ENCODE measurements at places on chromosomes 4 and X.

- peak; percentile 87 for DNase-seq
Measured at GRCh38 chr4:168803732-168804131, 206.3 kb downstream of the CBR4 start.

DNA sequence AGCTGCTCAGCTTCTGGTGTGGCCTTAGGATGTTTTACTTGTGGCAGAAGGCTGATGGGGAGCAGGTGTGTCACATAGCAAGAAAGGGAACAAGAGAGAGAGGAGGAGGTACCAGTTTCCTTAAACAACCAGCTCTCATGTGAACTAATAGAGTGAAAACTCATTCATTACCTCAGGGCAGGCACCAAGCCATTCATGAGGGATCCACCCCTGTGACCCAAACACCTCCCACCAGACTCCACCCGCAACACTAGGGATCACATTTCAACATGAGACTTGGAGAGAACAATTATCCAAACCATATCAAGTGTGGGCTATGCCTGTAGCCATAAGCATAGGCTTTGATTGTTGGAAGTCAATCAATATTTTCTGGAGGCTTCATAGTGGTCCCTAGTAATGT is 56.0 kb downstream of the GSX2 start:
- DNase-seq: no peak

DNA sequence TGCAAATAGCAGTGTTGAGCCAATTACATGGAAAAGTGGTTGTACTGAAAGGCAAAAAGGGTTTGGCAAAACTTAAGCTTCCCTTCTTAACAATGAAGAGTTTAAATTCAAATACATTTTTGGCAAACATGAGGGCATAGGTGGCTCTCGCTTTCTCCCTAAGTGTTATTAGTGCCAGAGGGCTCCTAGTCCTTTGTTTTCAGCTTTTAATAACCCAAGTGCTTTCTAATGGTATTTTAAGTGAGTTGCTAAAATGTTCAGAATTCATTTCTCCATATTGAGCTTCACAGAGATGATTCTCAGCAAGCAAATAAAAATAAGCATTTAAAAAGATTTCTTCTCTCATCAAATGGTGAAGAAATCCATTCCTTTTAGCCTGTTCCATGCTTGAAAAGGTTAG is 123.7 kb downstream of the HS6ST2 start:
- no peak for DNase-seq

DNA sequence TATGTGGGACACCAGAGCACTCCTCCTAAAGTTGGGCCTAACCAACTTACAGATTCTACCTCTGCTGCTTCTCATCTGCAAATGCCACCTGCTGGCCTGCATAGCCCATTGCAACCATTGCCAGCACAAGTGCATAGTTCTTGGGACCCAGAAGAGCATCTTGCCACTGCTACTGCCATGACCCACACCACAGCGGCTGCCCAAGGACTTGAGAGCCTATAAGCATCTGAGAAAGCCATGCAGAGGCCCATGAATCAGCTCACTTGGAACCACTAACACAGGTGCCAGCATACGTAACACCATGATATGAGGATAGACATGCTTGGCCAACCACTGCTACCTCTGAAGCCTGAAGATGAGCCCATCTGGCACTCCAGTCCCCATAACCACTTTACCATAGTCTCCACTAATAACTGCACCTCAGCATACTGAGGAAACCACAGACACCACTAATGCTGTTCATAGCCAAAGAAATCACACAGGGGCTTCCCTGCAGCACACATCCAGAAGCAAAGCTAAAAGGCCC is 258.1 kb upstream of the AGTR2 start:
- DNase-seq: no peak

GRCh38 chr4:115234405-115235093 is 121.1 kb upstream of the NDST4 start:
- DNase-seq: peak; percentile 12

GRCh38 chr4:30979402-30979801 is 259.2 kb downstream of the PCDH7 start:
- no peak for DNase-seq

- DNase-seq: no peak
Measured at GRCh38 chr4:152709675-152710438, 30.1 kb upstream of the TMEM154 start.

GRCh38 chr4:57426779-57427395 is 316.7 kb upstream of the IGFBP7 start:
- DNase-seq: peak; percentile 82

GRCh38 chr4:5371415-5372190 is 320.3 kb downstream of the STK32B start:
- DNase-seq: no peak

GRCh38 chr4:105637408-105638176 is 70.9 kb downstream of the INTS12 start:
- DNase-seq: peak; percentile 60

GRCh38 chr4:189504220-189504619 is 436.5 kb upstream of the FRG1 start:
- DNase-seq: no peak

- DNase-seq: no peak
Measured at GRCh38 chr4:99855678-99856077, 38.5 kb downstream of the LAMTOR3 start.

GRCh38 chrX:74521961-74522751 is 92.3 kb downstream of the RLIM start:
- peak; percentile 30 for DNase-seq

- DNase-seq: peak; percentile 62
Measured at GRCh38 chrX:15930585-15930984, 76.0 kb upstream of the AP1S2 start.

GRCh38 chr4:166498546-166498945 is 625.5 kb downstream of the TLL1 start:
- no peak for DNase-seq

GRCh38 chr4:140312100-140312499 is 61.3 kb upstream of the SCOC start:
- no peak for DNase-seq

GRCh38 chr4:81256059-81256970 is 41.3 kb upstream of the PRKG2 start:
- DNase-seq: no peak

- DNase-seq: no peak
Measured at GRCh38 chr4:30939069-30939468, 218.9 kb downstream of the PCDH7 start.

- no peak for DNase-seq
Measured at GRCh38 chr4:2702770-2703169, 53.4 kb downstream of the TNIP2 start.

- DNase-seq: no peak
Measured at GRCh38 chr4:82248903-82249632, 124.7 kb downstream of the HNRNPD start.

DNA sequence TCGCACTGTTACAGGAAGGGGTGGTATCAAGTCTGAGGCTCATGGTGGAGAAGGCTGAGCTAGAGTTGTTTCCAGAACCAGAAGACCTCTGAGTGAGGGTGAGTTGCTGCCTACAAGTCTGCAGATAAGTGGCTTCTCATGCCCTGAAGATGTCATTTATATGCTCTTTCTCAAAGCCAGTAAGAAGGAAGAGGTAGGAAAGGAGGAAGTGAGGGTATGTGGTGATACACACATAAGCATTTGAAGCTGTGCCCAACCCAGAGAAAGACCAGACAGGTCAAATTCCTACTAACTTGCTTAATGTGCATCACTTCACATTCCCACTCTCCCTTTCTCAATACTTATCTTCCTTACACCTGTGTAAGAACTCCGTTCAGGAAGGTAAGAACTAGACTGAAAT is at the start of gene PPBP:
Gene PPBP, minus strand, starts transcription at position 130 of the 400 bp plus-strand sequence. Its CDS starts 87 bp downstream, at position 43.
- no peak for DNase-seq

- no peak for DNase-seq
Measured at GRCh38 chr4:122643257-122643656, 22.4 kb upstream of the IL21 start.

GRCh38 chr4:84493092-84493850 is 5.8 kb downstream of the NKX6-1 start:
- peak; percentile 37 for DNase-seq

GRCh38 chrX:85561231-85561630 is 181.8 kb upstream of the POF1B start:
- no peak for DNase-seq

DNA sequence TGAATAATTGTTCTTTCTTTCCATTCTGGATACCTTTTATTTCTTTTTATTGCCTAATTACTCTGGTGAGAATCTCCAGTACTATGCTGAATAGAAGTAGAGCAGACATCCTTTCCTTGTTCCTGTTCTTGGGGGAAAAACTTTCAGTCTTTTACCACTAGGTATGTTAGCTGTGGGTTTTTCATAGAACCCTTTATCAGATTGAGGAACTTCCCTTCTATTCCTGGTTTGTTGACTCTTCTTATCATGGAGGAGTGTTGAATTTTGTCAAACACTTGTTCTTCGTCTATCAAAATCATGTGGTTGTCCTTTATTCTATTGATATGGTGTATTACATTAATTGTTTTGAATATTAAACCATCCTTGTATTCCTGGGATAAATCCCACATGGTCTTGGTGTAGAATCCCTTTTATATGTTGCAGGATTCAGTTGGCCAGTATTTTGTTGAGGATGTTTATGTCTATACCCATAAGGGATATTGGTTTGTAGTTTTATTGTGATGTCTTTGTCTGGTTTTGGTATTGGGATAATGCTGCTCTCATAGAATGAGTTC is 23.6 kb downstream of the SH3BP2 start:
- no peak for DNase-seq

GRCh38 chr4:24978291-24979075 is 52.3 kb downstream of the LGI2 start:
- no peak for DNase-seq

- DNase-seq: no peak
Measured at GRCh38 chr4:61923179-61923578, 723.1 kb downstream of the ADGRL3 start.

DNA sequence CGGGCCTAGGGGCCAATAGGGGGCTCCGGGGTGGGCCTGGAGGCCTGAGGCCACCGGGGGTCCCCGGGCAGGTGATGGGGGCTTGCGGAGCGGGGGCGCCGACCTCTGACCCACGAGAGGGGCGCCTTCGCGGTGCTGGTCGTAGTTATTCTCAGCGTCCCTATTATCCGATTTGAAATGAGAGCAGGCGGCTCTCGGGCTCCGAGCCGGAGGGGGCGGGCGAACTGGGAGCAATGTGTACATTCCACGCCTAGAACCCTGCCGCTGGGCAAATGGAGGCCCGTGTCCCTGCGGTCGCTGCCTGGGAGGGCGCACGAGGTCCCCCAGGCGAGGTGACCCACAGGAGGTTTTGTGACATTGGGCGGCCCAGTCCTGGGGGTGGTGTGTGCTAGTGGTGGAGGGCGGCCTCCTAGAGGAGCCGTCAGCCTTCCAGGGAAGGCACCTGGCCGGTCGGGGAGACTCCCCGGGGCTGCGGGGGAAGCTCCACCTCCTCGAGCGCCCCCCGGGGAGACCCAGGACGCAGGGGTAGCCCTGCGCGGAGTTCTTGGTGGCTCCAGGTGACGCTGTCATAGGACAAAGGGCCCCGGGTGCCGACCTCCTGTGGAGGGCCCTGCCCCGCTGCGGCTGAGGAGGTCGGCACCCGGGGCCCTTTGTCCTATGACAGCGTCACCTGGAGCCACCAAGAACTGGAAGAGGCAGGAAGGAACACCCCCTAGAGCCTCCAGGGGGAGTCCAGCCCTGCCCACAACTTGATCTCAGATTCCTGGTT is 102.6 kb upstream of the PRKX start:
- peak; percentile 42 for DNase-seq

DNA sequence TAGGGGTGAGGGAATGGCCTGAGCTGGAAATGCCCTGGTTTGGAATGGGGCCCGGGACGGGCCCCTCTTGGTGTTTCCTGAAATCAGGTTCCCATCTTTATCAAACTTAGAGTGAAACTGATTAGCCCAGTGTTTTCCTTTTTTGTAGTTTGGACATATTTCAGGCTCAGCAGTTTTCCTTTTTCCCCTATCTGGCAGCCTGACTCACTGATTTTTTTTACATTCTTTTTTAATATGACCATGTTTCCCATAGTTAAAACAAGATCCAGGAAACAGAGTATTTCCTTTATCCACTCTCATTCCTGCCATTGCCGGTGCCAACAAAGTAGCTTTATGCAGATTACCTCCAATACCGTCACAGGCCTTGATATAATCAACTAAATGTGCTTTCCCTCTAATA is 20.5 kb upstream of the C4orf17 start:
- no peak for DNase-seq
